ENCODE measurements at places on chromosomes 6 and 20.

- DNase-seq = no peak
These were observed 5.6 kb upstream of the CFB start for GRCh38 chr6:31940256-31940664.

- no peak for DNase-seq
These were observed 56.0 kb downstream of the TGM2 start for GRCh38 chr20:38108986-38109541.

DNA sequence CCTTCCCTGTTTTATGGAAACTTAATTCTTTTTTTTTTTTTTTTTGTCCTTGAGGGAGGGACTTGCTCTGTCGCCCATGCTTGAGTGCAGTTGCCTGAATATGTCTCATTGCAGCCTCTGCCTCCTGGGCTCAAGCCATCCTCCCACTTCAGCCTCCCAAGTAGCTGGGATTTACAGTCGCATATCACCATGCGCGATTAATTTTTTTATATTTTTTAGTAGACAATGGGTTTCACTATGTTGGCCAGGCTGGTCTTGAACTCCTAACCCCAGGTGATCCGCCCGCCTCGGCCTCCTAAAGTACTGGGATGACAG, 654 bp downstream of the TMEM14C start:
- DNase-seq = no peak

- DNase-seq = no peak
These were observed 65.5 kb upstream of the QKI start for GRCh38 chr6:163348789-163349680.

- DNase-seq = no peak
These were observed 49.2 kb upstream of the TBC1D32 start for GRCh38 chr6:121383478-121383877.

- DNase-seq = no peak
These were observed 26.0 kb upstream of the CCDC167 start for GRCh38 chr6:37525460-37526357.

- no peak for DNase-seq
These were observed 5.1 kb upstream of the BPI start for GRCh38 chr20:38298768-38299288.

- no peak for DNase-seq
These were observed 9.0 kb upstream of the NRSN1 start for GRCh38 chr6:24117021-24117420.

- peak; percentile 58 for DNase-seq
These were observed 6.8 kb downstream of the MKKS start for GRCh38 chr20:10427060-10427692.

GRCh38 chr6:17519120-17519519, 81.0 kb upstream of the FAM8A1 start:
- DNase-seq = no peak

- no peak for DNase-seq
These were observed 52.9 kb downstream of the RNF217 start for GRCh38 chr6:125015152-125015551.

GRCh38 chr6:136015531-136015930, 164.0 kb downstream of the PDE7B start:
- no peak for DNase-seq

GRCh38 chr6:121451250-121451649, 15.8 kb downstream of the GJA1 start:
- no peak for DNase-seq

Data from CD4-positive, alpha-beta T cell treated with Interleukin-6 for 4 hours (primary cell).